ENCODE measurements at places on chromosomes 12 and 14.

DNA sequence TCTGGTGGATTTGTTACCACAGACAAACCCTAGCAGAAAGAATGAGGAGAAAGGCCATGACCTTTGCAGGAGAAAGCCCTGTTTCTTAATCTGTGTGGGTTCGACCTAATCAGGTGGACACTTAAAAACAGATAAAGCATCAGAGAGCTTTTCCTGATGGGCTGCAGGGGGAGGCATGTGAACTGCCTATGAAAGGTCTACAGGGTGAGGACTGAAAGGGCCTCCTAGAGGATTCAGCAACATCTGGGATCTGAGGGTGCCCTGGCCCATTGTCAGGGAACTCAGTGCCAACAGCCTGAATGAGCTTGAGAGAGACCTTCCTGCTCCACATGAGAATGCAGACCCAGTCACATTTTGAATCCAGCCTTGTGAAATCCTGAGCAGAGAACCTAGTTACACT, 178.8 kb upstream of the DDHD1 start:
- no peak for DNase-seq

DNA sequence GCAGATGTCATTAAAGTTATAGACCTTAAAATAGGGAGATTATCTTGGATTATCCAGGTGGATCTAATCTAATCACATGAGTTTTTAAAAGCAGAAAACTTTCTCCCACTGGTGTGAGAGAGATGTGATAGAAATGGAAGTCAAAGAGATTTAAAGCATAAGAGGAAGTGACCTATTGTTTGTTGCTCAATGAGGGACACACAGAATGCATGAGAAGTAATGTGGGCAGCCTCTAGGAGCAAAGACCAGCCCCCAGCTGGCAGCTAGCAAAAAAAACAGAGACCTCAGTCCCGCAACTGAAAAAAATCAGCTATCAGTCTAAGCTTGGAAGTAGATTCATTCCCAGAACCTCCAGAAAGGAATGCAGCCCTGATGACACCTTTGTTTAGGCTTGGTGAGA, 24.6 kb upstream of the ANP32D start:
- no peak for DNase-seq

GRCh38 chr12:110869026-110869425, 22.2 kb downstream of the CCDC63 start:
- no peak for DNase-seq

DNA sequence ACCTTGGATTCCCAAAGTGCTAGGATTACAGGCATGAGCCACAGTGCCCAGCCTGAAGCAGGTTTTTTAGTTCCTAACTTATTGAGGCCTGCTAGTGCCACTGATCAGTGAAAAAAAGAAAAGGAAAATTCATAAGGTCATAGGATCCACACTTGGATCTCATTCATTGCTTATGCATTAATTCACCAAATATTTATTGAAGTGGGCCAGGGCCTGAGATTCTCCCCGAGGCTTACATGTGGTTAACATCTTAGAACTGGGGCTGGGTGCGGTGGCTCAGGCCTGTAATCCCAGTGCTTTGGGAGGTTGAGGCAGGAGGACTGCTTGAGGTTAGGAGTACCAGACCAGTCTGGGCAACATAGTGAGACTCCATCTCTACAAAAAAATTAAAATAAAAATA, 29.5 kb upstream of the MAP1LC3B2 start:
- DNase-seq, result no peak

GRCh38 chr12:5589054-5589453, 157.1 kb downstream of the NTF3 start:
- DNase-seq, result no peak

DNA sequence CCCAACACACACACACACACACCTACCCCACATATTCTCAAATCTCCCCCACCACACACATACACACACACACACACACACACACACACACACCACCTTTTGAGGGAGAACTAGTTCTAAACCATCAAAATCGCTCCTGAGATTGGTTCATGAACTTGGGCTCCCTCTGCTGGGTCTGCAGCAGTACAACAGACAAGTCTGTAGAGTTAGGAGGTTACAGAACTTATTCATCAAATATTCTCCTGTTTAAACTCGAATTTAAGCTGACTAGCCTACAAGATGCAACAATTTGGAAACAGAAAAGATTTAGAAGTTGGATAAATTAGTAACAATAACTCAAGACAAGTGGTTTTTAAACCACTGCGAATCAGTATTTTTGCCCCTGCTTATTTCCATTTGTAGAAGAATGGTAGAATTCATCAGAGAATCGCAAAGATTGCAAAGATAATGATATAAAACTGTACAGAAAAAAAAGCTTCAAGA, 136.4 kb upstream of the USP15 start:
- DNase-seq, result peak; percentile 23

DNA sequence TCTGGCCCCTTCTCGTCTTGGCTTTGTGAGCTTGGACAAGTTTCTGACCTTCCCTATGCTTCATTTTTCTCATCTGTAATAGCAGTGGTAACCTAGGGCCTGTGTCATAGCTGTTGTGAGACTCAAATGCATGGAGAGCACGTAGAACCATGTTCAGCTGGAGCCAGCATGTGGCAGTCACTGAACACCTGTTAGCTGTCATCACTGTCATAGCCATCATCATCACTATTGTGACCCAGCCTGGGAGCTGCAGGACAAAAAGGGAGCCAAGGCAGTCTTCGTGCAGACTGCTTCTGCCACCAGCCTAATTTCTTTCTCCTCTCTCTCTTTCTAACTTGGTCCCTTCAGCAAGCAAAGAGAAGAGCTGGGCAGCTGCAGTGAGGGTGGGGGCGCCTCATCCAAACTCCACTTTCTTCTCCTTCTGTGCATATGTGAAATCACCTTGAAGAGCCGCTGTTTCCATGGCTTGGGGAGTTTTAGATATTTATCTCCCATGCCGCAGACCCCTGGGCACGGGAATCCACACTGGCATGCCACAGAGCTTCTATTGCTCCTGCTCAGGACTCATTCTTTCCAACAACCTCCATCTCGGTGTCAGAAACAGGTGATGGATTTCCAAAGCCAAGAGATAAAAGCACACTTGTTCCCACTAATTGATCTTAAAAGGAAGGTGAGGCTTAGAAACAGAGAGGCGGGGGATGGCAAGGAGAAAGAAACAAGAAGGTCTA, 87.0 kb downstream of the SRRM4 start:
- no peak for DNase-seq

- no peak for DNase-seq
These were observed 90.1 kb downstream of the SLC6A15 start for GRCh38 chr12:84822525-84822924.

GRCh38 chr14:59305231-59305630, 116.8 kb downstream of the DAAM1 start:
- no peak for DNase-seq

DNA sequence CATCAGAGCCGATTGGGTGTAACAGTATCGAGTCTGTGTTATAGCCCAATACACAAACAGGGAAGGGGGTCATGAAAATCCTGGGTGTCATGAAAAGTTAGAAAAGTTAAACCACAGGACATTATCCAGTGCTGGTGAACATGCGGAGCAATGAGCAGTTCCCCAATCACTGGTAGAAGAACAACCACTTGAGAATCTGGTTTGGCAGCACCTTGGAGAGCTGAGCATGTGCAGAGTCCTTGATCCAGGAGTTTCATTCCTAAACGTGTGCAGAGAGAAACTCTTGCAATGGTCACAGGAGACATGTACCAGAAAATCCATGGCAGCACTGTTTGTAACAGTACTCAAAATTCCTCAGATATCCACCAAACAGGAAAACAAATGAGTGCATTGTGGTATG, 23.0 kb upstream of the JDP2 start:
- no peak for DNase-seq

- no peak for DNase-seq
These were observed 4.5 kb downstream of the TMX1 start for GRCh38 chr14:51244591-51244990.

DNA sequence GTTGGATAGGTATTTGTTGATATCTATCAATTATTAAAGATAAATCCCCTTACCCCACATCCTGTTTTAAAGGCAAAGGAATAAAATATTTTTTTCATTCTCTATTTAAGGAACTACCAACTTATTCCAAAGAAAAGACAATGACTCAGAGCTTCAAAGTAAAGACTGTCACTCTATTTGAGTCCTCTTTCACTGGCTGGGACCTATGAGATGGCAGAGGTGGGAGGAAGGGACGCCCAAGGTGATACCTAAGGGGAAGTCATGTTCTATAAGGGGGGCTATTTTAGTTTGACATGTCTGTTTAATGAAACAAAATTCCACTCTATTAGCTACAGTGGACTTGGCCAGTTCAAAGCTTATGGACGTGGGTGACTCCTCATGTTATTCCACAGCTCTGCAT, 209.6 kb downstream of the CALM1 start:
- DNase-seq, result no peak

GRCh38 chr14:35197015-35197414, 74.7 kb downstream of the PRORP start:
- DNase-seq, result no peak

DNA sequence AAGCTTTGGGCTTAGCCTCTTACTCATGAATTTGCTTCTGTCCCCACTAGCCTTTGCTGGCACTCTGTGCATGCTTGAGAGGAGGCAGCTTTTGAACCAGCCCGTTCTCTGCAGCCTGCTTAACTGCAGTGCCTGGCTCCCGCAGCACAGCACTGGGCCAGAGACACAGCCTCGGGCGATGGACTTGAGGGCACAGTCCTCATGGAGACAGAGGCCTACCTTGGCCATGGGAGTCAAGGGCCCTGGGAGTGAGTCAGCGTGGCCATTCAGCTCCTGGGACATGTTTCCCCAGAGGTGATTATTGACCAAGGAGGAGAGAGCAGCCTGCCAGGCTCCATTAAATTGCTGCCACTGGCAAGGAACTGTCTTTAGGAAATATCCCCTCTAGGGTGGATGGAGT, 93.5 kb downstream of the SMOC1 start:
- DNase-seq, result no peak

- no peak for DNase-seq
These were observed 50.6 kb downstream of the NIN start for GRCh38 chr14:50780393-50780792.

DNA sequence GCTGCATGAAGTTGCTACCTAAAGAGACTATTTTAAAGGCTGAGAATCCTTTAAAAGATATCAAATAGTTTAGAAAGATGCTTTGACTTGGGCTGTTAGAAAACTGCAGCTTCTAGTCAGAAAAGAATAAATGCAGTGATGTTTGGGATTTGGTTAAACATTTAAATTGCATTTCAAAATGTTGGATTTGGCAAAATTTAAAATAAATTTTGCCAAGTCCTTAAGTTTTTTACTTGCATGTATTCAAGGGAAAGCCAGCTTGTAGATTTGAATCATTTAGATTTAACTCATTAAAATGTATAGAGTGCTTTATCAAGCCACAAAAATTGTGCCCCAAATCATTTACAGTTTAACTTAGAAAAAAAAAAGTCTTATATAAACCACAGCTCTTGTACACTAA, 109.7 kb downstream of the ANKS1B start:
- no peak for DNase-seq

DNA sequence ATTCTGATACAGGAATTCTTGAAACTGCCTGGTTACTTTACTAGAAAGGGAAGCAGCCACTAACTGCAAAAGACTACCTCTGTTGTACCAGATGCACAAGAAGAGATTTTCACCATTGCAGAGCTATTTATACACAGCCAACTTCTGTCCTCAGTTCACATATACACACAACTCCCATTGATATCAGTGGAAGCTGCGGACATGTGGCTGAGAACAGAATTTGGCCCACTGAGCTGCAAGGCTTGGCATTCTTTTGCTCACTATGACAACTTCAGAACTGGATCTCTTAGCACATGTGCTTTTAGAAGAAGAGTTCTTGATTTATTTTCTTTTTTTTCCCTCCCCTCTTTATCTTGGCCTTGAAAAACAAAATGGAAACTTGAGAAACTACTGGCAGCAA, 28.3 kb downstream of the PTPRO start:
- no peak for DNase-seq

DNA sequence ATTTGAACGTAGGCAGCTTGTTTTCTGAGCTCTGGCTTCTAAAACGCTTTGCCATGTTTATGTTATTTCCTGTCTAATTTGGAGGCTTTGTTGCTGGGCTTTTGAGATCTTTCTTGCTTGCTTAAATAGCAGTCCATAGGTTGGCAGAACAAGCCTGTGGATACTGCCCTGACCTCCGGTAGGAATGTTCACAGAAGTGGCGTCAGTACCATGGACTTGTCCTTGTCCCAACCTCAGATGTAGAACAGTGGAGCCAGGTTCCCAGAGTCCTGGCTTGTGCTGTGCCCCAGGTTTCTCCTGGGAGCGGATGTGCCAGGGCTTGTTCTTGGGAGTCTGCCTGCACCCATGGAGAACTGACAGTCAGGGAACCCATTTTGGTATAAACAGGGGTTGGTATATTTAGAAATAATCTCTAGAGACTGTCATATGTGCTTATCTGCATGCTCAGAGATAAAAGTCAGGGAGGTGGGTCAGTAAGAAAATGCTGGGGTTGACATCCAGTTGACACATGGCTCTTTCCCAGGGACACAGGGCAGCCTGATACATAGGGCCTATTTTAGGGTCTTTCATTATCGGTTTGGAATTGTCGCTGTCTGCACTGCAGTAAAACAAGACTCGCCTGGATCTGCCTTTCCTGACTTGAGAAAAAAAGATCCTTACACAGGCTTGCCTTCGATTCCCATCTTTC, 22.9 kb downstream of the CACNA1C start:
- DNase-seq, result no peak

GRCh38 chr12:81942594-81942993, 183.4 kb upstream of the PPFIA2 start:
- DNase-seq, result no peak
